HepG2 (cell line): ENCODE measurements at places on chromosomes 3 and 15. TPM values are rescaled to one million over a fixed set of nuclear protein-coding genes. Genes with fewer than 3 reads are reported as not detected.
A peak's percentile ranks its signal among the peaks of the same experiment; 100 is the strongest.

The SNX22 gene
- 3.1 and 5.5 TPM in 2 replicates for total RNA-seq

The DPPA2 gene
- total RNA-seq, result not detected in 2 replicates

The GNB5 gene
- total RNA-seq, result 13.7 and 17.1 TPM in 2 replicates

The FRMD5 gene
- 0.93 and 1.00 TPM in 2 replicates for total RNA-seq

The ARGFX gene
- not detected in 2 replicates for total RNA-seq

The HIGD2B gene
- total RNA-seq, result not detected in 2 replicates

The CPN2 gene
- 16.3 and 27.7 TPM in 2 replicates for total RNA-seq

DNA sequence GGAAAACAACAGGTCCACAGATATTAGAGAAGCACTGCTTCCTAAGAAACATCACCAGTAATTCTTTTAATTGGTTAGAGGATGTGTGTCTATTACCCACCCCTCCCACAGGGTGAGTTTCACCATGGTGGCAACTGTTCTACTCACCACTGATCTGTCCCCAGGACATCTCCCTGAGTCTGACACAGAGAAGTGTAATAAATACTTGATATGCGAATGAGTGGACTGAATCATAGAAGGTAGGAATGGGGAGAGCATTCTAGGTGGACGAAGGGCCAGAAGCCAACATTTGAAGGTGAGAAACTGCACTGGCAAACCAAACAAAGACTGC, 452.7 kb upstream of the PROK2 start:
- no peaks in the 10 kb centered on the region; the same call in 2 of the 3 replicates for H3K27me3 ChIP-seq
- H3K36me3 ChIP-seq, result no peaks in the 10 kb centered on the region
- no peak overlapping the region for H3K4me3 ChIP-seq
- no peak overlapping the region for H3K27ac ChIP-seq
- no peak for DNase-seq

DNA sequence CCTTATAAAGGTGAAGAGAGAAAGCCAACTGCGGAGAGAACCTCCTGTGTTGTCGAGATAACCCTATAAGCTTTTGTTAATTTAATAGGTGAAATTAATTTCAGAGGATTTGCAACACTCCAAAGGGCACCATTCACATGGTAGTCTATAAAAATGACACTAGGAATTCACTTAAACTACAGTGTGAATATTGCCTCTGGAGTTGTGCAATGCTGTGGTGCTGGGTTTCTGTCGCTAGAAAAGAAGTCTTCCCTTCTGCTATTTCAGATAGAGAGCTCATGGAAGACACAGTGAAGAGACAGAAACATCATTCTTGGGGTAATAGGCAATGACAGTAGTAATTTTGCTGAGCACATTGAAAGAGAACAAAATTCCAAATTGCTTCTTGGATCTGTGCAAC, 28.8 kb upstream of the PROK2 start:
- no peak for DNase-seq
- no peak overlapping the region for H3K4me3 ChIP-seq
- no peaks in the 10 kb centered on the region for H3K36me3 ChIP-seq
- no peaks in the 10 kb centered on the region for H3K4me1 ChIP-seq
- no peak overlapping the region for H3K27ac ChIP-seq

DNA sequence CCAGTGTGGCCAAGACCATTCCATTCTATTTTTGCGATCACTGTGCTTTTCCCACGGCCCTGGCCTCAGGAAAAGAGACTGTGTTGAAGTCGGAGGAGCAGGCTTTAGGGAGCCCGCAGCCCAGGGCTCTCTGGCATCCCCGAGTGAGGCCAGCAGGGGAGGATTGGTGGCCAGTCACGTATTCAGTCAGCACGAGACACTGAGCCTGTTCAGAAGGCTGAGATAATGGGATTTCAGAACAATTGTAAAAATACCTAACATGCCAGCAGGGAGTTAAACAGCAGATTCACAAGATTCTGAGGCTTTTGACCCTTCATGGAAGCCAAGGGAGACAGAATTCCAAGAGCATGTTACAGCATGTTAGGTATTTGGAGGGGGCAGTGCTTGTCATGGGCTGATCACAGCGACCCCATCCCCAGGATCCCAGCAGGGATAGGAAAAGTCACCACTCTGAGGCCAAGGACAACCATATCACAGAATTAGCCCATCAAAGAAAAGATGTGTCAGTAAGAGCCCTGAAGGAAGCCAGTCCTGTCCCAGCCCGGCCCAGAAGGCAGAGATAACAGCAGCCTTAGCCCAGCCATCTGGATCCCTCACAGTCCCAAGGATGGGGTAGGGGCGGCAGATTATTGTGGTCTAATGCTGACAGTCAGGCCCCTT, 40.6 kb downstream of the AMOTL2 start:
- H3K27ac ChIP-seq, result no peak overlapping the region
- no peaks in the 10 kb centered on the region for H3K27me3 ChIP-seq
- peak; percentile 45 for DNase-seq
- peak overlapping the region; percentile 41 for H3K4me3 ChIP-seq

- no peak for DNase-seq
- H3K27ac ChIP-seq, result no peak overlapping the region
- H3K4me3 ChIP-seq, result no peak overlapping the region
- H3K36me3 ChIP-seq, result no peaks in the 10 kb centered on the region; the same call in 1 of the 2 replicates
- H3K4me1 ChIP-seq, result no peaks in the 10 kb centered on the region
Measured at GRCh38 chr3:72912532-72912931, 24.7 kb downstream of the GXYLT2 start.

DNA sequence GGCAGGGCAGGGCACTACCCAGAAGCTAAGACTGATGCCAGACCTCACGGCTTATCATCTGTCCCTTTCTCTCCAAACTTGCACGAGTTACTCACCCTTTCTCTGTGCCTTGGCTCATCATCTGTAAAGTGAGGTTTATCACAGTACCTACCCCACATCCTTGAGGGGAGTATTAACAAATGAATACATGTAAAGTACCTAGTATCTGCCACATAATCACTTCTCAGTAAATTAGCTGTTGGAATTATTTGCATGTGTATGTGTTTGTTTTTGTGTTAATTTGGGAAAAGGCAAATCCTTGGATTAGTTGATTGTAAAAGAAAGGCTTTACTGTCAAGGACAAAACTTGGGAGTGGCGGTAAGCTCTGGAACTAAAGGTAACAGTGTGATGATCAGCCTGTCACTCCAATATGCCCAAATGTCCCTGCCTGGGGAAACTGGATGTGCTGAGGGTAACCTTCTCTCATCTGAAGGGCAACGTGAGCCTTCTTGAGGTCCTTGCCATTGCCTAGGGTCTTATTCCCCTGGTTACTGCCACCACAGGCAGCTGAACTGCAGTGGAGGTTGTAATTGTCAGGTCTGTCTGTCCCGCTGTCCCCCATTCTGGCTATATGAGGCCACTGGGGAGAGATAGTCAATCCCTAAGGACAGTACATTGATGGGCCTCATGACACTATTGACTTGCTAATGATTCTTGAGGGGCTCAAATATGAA, 269.4 kb downstream of the CLSTN2 start:
- H3K4me3 ChIP-seq, result no peak overlapping the region
- DNase-seq, result no peak
- H3K27ac ChIP-seq, result no peak overlapping the region

DNA sequence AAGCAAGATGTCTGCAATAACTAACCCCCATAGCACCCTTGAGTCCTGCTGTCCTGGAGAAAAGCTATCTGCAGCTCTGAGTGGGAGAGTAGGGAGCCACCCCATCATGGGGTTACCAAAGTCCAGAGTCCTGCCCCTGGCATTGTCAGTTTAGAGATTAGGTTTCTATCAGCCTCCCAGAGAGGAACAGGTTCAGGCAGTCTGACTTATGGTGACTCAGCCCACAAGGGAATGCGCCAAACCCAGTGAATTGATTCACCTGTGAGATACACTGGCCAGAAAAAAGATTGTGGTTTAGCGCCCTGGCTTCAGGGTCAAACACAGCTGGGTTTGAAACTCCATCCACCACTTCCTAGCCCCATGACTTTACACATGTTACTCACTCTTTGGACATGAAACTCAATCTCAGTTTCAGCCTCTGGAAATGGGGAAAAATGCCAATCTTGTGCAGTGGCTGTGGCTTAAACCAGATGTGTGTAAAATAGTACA, 263.6 kb upstream of the HES1 start:
- peak; percentile 70 for DNase-seq
- peaks cover 4% of the 10 kb centered on the region; the same call in 1 of the 3 replicates for H3K27me3 ChIP-seq
- peaks cover 43% of the 10 kb centered on the region for H3K4me1 ChIP-seq
- no peak overlapping the region for H3K27ac ChIP-seq
- H3K4me3 ChIP-seq, result no peak overlapping the region
- H3K36me3 ChIP-seq, result no peaks in the 10 kb centered on the region

- no peak overlapping the region for H3K27ac ChIP-seq
- H3K4me1 ChIP-seq, result no peaks in the 10 kb centered on the region
- no peaks in the 10 kb centered on the region for H3K36me3 ChIP-seq
- H3K4me3 ChIP-seq, result no peak overlapping the region
- H3K27me3 ChIP-seq, result no peaks in the 10 kb centered on the region
- DNase-seq, result no peak
Measured at GRCh38 chr15:83723216-83723615, 69.3 kb downstream of the ADAMTSL3 start.

GRCh38 chr3:123370819-123371218, 78.1 kb downstream of the ADCY5 start:
- no peaks in the 10 kb centered on the region for H3K4me1 ChIP-seq
- H3K27ac ChIP-seq, result no peak overlapping the region
- no peak for DNase-seq
- no peaks in the 10 kb centered on the region; the same call in 2 of the 3 replicates for H3K27me3 ChIP-seq

DNA sequence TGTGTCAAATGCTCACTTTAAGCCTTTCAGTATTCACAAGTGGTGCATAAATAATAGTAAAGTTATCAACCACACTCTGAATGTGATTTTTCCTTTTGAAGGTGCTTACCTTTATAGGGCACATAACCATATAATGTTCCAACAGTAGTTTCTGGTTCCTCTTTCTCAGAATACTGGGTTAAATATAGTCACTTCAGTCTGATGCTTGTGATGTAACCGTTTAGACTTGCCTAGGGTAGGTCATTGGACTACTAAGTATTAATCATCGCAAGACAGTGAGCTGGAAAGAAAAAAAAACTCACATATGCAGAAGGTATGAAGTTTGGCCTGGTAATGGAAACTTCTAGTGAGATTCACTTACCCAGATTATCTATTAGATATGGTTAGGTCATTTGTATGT, 1.9 kb downstream of the KBTBD8 start:
- 0 out of 2 replicates have a peak, but pooled peaks cover 5% of the 10 kb centered on the region for H3K4me1 ChIP-seq
- H3K4me3 ChIP-seq, result no peak overlapping the region
- no peaks in the 10 kb centered on the region for H3K36me3 ChIP-seq
- DNase-seq, result no peak
- no peaks in the 10 kb centered on the region for H3K27me3 ChIP-seq

- no peaks in the 10 kb centered on the region for H3K36me3 ChIP-seq
- no peaks in the 10 kb centered on the region for H3K27me3 ChIP-seq
- H3K4me3 ChIP-seq, result no peak overlapping the region
- DNase-seq, result no peak
- no peak overlapping the region for H3K27ac ChIP-seq
- peaks cover 17% of the 10 kb centered on the region for H3K4me1 ChIP-seq
Measured at GRCh38 chr3:149252272-149252671, 30.6 kb upstream of the CP start.

- no peaks in the 10 kb centered on the region for H3K36me3 ChIP-seq
- no peaks in the 10 kb centered on the region; the same call in 1 of the 2 replicates for H3K27me3 ChIP-seq
- peaks cover 45% of the 10 kb centered on the region for H3K4me1 ChIP-seq
- DNase-seq, result no peak
Measured at GRCh38 chr3:43181202-43181821, 75.4 kb upstream of the POMGNT2 start.

DNA sequence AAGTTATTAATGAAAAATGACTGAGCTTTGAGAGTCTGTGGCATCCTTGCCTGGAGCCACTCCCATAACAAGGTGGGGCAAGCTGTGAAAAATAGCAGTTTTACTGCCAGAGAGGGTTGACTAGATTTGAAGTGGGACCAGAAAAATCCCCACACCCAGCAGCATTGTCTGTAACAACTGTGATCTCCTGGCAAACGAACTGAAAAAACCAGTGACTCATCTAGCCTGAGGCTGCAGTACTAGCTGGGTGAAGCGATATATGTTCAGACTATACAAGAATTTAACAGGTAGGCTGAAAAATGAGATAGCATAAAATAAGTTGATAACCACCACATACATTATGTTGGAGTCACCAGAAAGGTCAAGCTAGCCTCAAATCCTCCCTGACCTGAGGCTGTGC, 64.0 kb downstream of the DPH6 start:
- no peak for DNase-seq
- no peak overlapping the region for H3K27ac ChIP-seq
- H3K4me3 ChIP-seq, result no peak overlapping the region
- no peaks in the 10 kb centered on the region for H3K27me3 ChIP-seq
- peaks cover 6% of the 10 kb centered on the region; the same call in 1 of the 2 replicates for H3K4me1 ChIP-seq

DNA sequence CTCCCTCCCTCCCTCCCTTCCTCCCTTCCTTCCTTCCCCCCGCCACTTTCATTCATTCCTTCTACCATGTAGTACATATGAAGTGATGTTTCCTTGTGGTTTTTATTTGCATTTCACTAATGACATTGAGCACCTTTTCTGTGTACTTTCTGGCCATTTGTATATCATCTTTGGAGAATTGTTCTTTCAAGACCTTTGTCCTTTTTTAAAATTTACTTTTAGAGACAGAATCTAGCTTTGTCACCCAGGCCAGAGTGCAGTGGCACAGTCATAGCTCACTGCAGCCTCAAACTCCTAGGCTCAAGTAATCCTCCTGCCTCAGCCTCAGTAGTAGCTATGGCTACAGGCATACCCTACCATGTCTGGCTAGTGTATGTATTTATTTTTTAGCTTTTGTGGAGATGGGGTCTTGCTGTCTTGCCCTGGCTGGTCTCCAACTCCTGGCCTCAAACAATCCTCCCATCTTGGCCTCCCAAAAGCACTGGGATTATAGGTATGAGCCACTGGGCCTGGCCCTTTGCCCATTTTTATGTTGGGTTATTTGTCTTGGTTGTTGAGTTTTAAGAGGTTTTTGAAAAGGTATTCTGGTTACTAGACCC, 42.0 kb upstream of the CTDSPL2 start:
- H3K27ac ChIP-seq, result no peak overlapping the region
- no peak overlapping the region for H3K4me3 ChIP-seq
- H3K36me3 ChIP-seq, result peaks cover 4% of the 10 kb centered on the region; the same call in 1 of the 3 replicates

DNA sequence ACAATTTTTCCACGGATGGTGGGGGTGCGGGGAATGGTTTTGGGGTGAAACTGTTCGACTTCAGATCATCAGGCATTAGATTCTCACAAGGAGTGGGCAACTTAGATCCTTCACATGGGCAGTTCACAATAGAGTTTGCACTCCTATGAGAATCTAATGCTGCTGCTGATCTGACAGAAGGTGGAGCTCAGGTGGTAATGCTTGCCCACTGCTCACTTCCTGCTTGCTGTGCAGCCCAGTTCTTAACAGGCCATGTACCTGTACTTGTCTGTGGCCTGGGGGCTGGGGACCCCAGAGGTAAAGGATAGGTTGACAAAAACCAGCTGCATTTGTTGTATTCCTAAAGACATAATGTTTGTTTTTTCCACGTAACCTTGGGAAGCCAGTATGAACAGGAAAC, 16.0 kb downstream of the DZIP3 start:
- no peaks in the 10 kb centered on the region for H3K27me3 ChIP-seq
- no peak overlapping the region for H3K27ac ChIP-seq
- no peaks in the 10 kb centered on the region for H3K36me3 ChIP-seq

- H3K36me3 ChIP-seq, result no peaks in the 10 kb centered on the region
- peaks cover 41% of the 10 kb centered on the region for H3K4me1 ChIP-seq
- H3K27ac ChIP-seq, result peak overlapping the region; percentile 90
- H3K27me3 ChIP-seq, result no peaks in the 10 kb centered on the region
- peak; percentile 49 for DNase-seq
- H3K4me3 ChIP-seq, result peak overlapping the region; percentile 86
Measured at GRCh38 chr3:105369500-105370371, 3.0 kb downstream of the ALCAM start.

GRCh38 chr3:48387634-48388033, 15.6 kb downstream of the FBXW12 start:
- H3K4me1 ChIP-seq, result peaks cover 11% of the 10 kb centered on the region
- no peak for DNase-seq
- no peak overlapping the region for H3K27ac ChIP-seq
- peaks cover 1% of the 10 kb centered on the region; the same call in 1 of the 3 replicates for H3K27me3 ChIP-seq
- no peaks in the 10 kb centered on the region for H3K36me3 ChIP-seq
- no peak overlapping the region for H3K4me3 ChIP-seq
